ENCODE measurements at places on chromosomes 11 and 22.
A peak's percentile ranks its signal among the peaks of the same experiment; 100 is the strongest.

- DNase-seq = no peak
Observed at GRCh38 chr11:111571829-111572501, 30.3 kb upstream of the SIK2 start.

DNA sequence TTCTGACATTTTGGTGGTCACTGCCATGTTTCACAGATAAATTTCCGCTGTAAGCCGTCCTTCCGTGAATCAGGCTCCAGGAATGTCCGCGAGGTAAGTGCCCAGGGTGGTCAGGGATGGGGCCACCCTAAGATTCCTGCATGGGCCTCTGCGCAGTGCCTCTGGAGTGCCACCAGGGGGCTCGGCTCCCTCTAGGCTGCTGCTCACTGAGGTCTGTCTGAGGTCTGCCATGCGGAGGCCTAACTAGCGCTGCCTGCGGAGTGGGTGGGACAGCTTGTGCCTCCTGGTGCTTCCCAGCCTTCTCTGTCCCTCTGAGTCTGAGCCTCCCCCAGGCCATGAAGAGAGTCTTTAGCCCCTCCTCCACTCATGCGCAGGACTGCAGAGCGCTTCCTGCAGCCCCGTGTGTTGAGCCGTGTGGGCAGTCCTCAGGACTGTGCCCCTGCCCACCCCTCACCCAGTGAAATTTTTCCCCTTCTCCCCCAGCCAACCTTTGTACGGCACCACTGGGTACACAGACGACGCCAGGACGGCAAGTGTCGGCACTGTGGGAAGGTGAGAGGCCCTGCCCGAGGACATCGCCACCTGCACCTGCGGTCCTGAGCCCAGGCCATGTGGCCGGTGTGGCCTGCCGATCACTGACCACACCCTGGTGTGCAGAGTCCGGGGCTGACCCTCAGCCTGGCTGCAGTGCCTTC, 11.9 kb upstream of the MDK start:
- DNase-seq = no peak

GRCh38 chr22:25131198-25131887, 68.3 kb upstream of the CRYBB3 start:
- no peak for DNase-seq

DNA sequence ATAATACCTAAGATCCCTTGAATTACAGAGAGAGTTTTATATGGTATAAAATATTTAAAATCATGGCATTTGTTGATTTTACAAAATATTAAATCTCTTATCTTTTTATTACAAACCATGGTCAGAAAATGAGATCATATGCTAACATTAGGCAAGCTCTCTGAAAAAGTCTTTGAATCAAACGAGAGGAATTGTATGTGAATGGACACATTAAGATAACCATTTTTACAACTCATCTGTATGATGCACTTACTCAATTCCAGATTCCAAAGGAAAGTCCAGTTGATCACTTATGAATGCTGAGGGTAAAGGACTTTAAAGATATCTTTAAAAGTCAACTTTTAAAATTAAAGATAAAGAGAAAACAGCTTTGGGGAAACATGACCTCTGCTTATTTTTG, 83.5 kb upstream of the LUZP2 start:
- DNase-seq = no peak

DNA sequence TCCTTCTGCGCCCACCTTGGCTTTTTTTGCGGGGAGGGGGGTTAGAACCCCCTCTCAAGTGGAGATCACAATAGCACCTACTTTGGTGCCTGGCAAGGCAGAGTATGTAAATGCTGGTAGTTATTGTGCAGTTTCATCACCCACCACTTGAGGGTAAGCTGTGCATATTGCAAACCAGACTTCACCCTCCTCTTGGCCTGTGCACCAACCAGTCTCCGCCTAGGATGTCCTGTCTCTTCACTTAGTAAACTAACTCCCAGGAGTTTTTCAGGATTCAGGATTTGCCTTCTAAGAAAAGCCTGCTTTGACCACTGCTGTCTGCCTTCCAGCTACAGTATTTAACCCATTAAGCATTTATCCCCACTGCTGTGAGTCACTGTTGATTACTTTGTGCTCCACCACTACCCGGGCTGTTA, 2.0 kb upstream of the UBXN1 start:
- DNase-seq = no peak

DNA sequence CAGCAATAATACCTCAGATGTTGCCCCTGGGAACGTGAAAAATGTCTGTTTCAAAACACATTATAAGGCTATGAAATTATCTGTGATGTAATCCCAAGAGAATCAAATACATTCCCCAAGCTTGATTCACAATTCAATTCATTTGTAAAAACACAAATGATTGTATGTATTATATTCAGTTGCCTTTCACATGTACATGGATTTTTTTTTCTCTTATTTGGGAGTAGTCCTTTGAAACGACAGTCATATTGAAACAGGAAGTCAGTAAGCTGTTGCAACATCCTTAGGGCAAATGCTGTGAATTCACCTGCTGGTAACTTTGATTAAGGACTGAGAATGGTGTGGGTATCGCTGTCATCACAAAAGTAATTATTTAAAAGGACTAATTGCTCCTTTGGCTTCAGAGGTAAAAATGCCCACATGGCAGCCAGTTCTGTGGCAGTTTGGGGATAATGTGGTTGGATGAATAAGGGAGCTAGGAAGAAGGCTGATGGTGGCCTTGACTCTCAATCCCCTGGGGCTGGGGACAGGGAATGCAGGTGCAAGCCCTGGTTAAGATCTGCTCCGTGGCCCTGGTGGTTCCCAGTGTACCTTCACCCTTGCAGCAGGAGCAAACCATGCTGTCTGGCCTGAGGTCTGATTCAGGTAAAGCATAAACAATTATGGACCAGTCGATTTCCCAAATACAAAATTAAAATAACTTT, 13.2 kb downstream of the EHF start:
- DNase-seq = no peak

- DNase-seq = peak; percentile 33
Observed at GRCh38 chr22:43945632-43946383, 9.4 kb upstream of the SAMM50 start.

- DNase-seq = no peak
Observed at GRCh38 chr11:6926208-6927029, at the start of gene ZNF215. Gene ZNF215, plus strand, starts transcription at chr11:6926426. Its CDS starts 5,847 bp downstream, at chr11:6932273.

DNA sequence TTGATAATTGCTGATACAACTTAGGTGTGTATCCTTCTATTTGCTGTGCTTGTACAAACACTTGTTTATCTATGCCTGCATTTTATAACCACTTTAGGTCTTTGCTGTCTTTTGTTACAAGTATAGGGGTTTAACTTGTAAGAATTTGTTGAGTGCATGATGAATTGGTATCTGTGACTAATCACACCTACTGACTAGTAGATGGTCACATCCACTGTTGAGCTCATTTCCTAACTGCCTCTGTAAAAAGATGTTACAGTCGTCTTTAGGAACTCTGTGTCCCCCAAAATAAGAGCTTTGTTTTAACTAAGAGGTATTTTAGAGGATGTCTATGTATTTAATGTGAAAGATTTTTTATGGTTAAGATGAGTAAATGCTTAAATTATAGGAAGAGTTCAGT, 60.5 kb downstream of the HIPK3 start:
- DNase-seq = no peak

- no peak for DNase-seq
Observed at GRCh38 chr22:35148866-35149548, 83.0 kb downstream of the ISX start.

GRCh38 chr11:14614091-14614622, 29.4 kb upstream of the PDE3B start:
- DNase-seq = no peak

DNA sequence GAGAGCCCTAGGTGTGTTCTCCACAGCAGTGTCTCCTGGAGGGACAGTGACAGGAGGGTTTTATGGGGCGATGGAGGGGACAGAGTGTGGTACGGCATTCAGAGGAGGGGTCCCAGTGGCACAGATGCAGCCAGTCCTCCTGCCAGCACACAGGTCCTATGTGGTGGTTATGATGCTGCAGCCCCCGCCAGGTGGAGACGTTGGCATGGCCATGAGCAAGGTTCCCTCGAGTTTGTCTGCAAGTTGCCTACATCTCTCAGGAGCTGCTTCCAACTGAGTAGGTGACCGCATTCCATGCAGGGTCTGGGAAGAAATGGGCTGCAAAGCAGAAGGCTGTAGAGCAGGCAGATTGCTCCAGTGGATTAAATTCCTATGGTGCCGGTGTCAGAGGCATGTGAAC, 646.0 kb downstream of the TBC1D22A start:
- DNase-seq = no peak

- no peak for DNase-seq
Observed at GRCh38 chr11:82229341-82229740, 504.3 kb downstream of the FAM181B start.

GRCh38 chr11:196786-197731, 4.2 kb downstream of the SCGB1C1 start:
- DNase-seq = no peak

DNA sequence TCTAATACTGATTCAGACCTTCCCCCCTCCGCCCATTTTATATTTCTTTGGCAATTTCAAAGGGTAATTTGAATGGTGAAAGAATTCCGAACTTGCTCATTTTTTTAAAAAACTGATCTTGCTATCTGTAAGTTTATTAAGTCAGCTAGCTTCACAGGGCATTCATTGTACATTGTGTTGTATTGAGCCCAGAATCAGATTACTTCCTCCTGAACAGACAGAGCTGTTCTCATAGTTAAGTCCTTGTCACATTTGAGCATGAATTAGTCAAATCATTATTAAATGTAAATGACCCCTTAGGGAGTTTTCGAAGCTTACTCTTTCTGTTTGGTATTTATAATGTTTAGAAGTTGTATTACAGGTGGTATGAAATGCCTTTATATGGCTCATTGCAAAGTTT, 34.4 kb downstream of the CYP2R1 start:
- DNase-seq = no peak

- DNase-seq = no peak
Observed at GRCh38 chr22:19870153-19871022, 15.7 kb upstream of the GNB1L start.

DNA sequence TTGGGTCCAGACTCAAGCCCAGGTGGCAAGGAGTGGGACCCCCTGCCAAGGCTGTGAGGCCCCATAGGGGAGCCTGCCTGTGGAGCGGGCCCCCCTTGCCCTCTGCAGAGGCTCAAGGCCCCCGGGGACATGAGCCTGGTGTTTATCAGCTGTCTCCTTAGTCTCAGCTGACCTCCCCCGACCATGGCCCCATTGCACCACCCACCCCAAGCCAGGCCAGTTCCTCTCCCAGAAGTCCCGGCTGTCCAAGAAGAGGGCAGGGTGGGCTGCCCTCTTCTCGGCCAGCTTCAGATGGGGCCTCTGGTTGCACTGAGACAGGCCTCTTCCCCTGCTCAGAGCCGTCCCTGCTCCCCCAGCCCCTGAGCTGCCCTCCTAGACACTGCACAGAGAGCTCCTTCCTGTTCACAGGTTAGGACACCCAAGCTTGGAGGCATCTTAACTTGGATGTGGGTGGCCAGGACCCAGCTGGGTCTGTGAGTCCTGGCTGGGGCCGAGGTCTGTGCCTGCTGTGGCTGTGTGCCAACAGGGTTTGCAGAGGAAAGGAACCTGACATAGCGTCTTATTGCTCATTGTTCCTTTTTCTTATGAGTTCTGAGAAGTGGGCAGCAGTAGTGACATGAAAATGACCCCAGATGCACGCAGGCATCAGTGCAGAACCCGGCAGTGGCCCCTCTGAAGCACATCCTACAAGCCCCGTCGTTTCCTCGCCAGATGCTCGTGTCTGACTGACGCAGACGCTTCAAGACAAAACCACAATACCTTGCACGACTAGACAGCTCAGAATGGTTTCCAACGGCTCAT, 5.4 kb downstream of the TRABD start:
- peak; percentile 66 for DNase-seq

- DNase-seq = no peak
Observed at GRCh38 chr22:38455076-38455529, at the start of gene KCNJ4. Gene KCNJ4, minus strand, starts transcription at chr22:38455199. Its CDS starts 27,067 bp downstream, at chr22:38428132.

GRCh38 chr22:26399289-26399688, 29.8 kb upstream of the ASPHD2 start:
- no peak for DNase-seq

DNA sequence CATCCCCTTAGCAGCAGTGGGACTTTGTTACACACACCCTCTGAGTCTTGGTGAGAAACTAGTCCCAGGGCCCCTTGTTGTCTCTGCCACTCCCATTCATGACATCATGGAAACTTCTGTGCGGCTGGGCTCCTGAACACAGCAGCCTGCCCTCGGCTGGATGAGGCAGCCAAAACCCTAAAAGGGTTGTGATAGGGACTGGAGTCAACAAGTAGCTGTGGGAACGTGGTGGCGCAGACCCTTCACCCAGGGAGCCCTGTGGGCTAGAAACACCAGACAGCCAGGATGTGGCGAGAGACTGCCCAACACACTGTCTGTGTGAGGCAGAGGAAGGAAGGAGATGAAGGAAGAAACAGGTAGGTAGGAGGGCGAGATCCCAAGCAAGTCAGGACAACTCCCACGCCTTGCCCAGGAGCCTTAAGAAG, 3.9 kb downstream of the CD3D start:
- DNase-seq = peak; percentile 78

DNA sequence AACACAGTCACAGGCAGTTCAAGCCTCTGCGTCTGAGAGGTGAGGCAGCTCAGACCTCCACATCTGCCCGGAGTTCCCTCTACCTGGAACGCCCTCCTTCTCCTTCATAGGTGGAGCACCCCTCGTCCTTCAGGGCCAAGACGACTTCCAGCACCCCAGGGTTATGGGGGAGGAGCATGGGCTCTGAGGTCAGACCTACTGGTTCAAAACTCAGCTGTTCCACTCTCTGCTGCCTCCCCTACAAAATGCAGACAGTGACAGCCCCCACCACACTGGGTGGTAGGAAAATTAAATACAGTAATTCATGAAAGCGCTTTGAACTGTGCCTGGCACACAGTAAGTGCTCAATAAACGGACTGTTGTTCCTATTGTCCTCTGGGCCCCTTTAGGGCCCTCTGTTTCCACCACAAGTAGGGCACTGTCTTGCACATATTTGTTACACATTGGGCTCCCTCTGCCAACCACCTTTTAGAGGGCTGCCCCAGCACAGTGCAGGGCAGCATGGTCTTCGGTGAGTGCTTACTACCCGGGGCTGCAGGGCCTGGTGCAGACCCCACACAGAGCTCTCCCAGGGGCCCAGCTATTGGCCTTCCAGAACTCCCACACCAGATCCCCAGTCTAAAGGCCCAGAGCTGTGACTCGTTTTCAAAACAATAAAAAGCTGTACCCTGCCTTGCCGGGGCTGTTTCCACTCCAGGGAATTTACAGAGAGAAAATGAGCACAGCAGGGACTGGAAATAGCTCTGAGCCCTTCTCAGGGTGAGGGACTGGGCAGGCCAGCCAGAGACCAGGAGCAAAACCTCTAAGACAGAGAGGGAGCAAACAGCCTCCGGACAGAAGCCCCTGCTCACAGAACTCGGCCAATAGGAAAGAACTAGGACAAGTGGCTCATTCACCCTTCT, 2.5 kb downstream of the TMEM184B start:
- no peak for DNase-seq
